ENCODE measurements at places on chromosomes 5 and 9. TPM values are rescaled to one million over a fixed set of nuclear protein-coding genes. Genes with fewer than 3 reads are reported as not detected.

Gene ALDOB
- not detected for total RNA-seq

Gene LCN15
- total RNA-seq, result not detected

Gene BSPRY
- 0.48 TPM for total RNA-seq

Gene ITGA2
- 5.2 TPM for total RNA-seq

Gene IGFBPL1
- total RNA-seq, result 27.8 TPM
